ENCODE measurements at places on chromosomes 11 and 22. TPM values are rescaled to one million over a fixed set of nuclear protein-coding genes. Genes with fewer than 3 reads are reported as not detected.

Gene MYO7A
- 0.18 TPM for total RNA-seq

GRCh38 chr11:35887737-35888136 lies 56.1 kb upstream of the LDLRAD3 start:
- DNase-seq, result no peak

Gene TMEM191C
- total RNA-seq, result 1.2 TPM

DNA sequence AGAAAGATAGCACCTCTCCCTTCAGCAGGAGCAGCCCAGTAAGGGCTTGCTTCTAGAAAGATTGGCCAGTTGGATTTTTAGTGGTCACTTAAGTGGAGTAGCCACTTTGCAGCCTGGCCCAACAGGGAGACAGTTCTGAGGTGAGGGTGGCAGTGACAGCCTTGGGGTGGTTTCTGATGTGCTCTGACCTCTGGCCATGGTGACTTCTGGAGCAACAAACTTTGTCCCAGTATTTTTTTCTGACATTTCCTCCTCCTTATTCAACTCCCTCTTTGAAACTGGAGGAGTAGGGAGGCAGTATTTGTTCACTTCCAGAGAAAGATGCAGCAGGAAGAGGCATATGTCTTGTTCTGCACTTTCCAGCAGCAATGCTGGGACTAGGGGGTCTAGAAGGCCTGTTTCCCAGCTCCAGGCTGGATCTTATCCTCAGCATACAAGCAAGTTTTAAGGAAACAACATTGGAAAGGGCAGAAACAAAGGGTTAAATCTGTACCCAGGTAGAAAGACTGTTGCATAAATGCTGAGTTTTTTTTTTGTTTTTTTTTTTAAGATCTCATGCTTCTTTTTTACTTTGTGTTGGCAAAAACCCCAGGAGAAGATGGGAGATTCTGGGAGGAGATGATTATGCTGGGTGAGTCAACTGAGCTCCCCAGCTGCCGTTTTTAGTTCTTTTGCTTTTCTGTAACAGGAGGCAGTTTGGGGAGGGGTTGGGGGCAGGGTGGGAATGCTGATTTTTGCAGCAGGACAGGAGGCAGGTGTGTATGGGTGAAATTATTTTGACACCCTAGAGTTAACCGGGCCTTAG lies 37.2 kb downstream of the RCOR2 start:
- DNase-seq, result no peak

DNA sequence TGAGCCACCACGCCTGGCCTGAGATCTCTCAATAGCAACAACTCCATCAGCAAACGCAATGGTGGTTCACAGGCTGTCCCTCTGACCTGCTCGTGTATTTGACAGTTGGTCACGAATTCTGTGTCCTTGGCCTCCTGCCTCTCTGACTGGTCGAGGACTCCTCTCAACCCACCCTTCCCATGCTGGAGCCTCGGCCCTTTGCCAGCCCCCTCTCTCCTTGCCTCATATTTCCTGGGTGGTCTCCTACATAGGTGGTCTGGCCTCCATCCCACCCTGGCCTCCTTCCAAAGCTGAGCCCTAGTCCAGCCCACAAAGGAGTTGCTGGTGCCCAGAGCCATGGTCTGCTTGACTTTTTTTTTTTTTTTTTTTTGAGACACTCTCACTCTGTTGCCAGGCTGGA lies 11.4 kb upstream of the A4GALT start:
- DNase-seq, result no peak

- DNase-seq, result no peak
These were observed 249.3 kb downstream of the KIRREL3 start for GRCh38 chr11:126751242-126751641.

DNA sequence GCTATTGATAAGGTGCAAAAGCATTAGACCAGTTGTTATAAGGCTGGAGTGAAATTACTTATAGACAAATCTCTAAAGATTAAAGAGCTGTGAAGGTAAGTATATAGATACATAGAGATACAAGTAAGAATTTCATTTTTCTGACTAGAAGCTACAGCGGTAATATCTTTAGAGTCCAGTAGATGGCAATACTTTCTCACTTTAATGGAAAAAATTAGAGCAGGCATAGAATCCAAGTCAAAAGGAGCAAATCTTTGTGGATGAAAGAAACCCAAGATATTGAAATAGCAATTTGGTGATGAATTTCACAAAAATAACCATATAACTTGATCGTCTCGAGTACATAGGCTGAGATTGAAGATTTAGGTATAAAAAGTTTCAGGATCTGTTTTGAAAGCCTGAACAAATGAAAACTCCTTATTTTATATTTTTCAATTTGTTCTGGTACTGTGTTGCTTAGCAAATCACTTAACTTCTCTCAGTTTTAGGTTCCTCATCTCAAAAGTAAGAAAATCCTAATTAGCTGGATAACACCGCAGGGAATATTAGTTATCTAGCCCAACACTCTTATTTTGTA lies 81.9 kb downstream of the UVRAG start:
- peak; percentile 34 for DNase-seq

Gene SLC22A9
- not detected for total RNA-seq

Data from glomerular endothelial cell (primary cell).